ENCODE measurements at places on chromosomes 5 and 9.

DNA sequence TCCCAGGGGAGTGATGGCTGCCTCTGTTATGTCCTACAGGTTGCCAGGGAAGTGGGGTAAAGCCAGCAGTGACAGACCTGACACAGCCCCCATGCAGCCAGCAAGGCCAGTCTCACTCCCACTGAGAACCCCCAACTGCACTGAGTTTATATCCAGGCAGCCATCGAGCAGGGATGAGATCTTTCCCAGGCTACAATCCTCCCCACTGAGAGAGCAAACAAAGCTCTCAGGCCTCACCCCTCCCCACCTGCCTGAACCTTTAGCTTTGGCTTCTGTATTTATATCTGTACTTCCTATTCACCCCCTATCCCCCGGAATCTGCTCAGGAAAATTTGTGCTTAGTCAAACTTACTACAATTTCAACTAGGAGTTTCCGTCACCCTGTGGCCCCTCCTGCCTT, 284.1 kb downstream of the FAM170A start:
- no peak for DNase-seq

GRCh38 chr9:128146591-128147120, 2.6 kb upstream of the LCN2 start:
- no peak for DNase-seq

DNA sequence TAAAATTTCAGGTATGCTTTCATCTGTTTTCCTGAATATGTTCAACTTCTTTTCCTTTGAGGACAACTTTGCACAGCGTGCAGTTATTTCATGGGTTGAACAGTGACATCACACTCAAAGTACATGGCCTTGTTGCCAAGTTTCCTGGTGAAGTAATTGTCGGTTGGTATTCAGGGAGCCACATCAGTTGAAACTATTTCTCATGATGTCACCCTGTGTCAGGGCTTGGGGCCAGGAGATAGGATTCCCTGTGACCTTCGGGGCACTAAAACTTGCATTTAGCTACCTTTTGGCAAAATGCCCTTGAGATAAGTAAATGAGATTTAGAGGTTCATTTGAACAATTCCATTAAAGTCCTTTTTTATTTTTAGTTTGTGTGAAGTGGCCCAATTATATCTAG, 383.9 kb downstream of the SH3GL2 start:
- peak; percentile 2 for DNase-seq

DNA sequence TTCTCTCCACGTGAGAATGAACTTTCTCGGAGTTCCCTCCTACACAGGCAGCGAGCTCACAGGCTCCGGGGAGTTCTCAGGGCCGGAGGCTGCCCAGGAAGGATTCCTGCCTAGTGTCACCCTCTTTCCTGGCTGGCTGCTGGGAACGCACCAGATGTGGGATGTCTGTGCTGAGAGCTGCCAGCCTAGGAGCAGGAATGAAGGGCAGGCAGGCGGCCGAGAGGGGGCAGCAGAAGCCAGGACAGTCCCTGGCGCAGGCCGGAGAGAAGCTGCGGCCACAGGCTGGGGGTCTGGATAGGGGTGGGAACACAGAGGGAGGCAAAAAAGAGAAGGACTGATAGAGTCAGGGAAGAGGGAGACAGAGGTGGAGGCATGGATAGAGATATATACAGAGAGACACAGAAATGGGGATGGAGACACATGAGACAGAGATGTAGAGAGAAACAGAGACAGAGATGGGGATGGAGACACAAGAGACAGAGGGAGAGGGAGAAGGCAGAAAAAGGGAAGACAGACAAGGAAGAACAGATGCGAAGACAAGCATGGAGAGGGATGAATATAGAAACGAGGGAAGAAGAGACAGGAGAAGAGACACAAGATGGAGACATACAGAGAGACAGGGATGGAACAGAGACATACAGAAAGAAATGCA, 25.3 kb upstream of the ENHO start:
- peak; percentile 84 for DNase-seq

GRCh38 chr9:33619666-33620404, 95.8 kb downstream of the ANKRD18B start:
- DNase-seq, result peak; percentile 95

GRCh38 chr5:107294211-107294550, 376.6 kb downstream of the EFNA5 start:
- no peak for DNase-seq

- no peak for DNase-seq
Observed at GRCh38 chr9:87695523-87695922, 30.4 kb upstream of the CTSL start.

GRCh38 chr5:33501260-33501659, 60.5 kb downstream of the TARS1 start:
- DNase-seq, result no peak

- DNase-seq, result no peak
Observed at GRCh38 chr9:16356196-16356765, 514.2 kb downstream of the BNC2 start.

DNA sequence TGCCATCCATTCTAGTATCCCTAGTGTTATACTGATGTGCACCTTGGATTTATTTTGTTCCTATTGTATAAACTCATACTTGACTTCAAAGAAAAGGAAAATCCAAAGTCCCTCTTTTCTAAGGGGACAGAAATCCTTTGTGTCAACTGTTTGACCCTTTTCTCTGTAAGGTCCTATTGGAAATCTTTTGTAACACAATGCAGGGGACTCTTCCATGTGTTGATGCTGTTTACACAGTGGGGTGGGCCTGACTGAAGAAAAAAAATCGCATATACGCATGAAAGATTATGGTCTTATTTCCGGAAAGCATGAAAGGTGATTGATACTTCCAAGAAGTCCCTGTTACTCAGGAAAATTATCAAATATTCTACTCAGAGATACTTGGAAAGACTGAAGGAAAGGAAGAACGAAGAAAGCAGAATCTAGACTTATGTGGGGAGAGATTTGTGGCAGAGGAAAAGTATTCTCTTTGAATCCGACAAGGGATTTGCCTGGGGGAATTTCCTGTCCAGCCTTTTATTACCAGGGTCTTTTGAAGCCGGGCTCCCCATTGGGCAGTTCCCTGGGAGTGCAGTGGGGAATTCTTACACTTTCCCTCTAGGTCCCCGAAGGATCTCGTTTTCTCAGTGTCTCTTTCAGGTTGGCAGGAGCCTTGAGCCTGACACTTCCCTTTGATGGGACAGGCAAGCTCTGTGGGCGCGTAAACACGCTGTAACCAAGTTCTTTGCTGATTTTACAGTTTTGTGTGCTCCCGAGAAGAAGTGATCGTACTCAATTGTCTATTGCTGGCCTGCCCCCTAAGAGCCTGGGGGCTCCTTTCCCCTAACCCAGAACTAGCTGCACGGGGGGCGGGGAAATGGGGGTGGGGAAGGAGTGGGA, 779 bp upstream of the VCAN start:
- peak; percentile 35 for DNase-seq

- no peak for DNase-seq
Observed at GRCh38 chr5:146797658-146798057, 80.9 kb downstream of the PPP2R2B start.

DNA sequence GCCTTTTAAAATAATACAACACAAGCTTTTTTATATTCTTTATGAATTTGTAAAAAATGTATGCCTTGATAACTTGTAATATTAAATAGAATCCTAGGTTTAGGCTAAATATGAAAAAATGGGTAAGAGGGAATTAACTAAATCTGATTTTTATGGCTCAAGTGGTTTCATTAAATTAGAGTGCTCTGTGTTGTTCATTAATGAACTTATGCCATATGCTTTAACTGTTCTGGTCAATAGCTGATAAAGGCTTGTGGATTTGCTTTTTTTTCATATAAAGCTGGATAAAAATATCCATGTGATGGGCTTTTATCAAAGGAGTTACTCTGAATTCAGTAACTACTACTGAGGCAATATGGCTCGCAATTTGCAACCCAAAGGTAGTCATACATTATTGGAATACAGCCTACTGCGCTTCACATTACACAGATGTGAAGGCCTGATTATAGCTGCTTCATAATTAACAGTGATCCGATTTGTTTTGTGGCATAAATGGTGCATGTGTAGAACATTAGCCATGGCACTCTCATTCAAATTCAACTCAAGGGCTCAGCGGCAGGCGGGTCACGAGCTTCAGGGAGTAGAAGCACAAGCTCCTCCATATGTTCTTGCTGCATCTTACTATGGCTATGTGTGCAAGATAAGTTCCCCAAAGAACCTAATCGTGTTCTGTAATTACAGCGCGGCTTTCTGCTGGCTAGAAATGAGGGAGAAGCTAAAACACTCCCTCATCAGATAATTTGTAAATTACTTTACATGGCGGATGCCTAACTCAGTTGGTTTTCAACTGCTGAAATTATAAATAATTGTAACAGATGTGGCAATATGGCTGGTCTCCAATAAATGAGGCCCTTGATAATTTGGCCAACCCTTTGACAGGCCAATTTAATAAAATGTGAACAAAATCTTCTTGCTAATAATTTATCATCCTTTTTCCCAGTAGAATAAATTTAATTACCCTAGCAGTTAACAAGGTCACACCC, 188.3 kb downstream of the CNTLN start:
- DNase-seq, result no peak

- no peak for DNase-seq
Observed at GRCh38 chr9:104604801-104605200, 626 bp downstream of the OR13C2 start.

GRCh38 chr9:136700959-136701667, 11.3 kb upstream of the DIPK1B start:
- DNase-seq, result no peak

GRCh38 chr5:26610577-26610976, 427.8 kb downstream of the CDH9 start:
- DNase-seq, result no peak

DNA sequence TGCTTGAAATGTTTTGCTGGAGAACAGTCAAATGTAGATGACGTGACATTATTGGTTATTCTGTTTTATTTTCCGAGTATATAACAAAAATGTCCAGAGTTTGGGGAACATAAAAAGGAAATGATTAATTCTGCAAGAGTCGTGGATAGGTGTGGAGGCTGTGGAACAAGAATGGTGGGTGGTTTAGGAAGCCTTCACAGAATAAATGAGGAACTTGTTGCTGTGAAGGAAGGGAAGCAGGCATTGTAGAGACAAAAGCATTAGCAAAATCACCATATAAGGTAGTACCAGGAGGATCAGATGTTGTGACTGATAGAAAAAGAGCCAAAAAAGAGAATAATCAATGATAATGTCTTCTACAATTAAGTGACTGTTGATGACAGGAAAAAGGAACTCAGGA, 66.2 kb upstream of the CNTLN start:
- no peak for DNase-seq

DNA sequence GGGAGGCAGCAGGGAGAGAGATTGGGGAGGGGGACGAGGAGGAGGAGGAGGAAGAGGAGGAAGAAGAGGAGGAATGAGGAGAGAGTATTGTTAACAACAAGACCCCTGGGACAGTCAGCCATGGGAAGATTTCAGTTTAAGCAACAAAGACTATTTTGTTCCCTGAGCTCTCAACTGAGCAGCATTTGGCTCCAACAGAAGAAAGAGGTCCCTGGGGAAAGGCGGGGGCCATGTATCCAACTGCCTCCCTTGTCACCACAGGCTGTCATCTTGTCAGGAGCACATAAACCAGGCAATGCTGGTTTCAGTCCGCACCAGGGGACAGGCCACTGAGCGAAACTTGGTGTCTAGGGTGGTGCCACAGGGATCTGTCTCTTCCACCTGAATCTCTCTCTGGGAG, 316.1 kb downstream of the TLE1 start:
- DNase-seq, result no peak

- no peak for DNase-seq
Observed at GRCh38 chr5:169157064-169157463, 143.9 kb downstream of the SLIT3 start.

- DNase-seq, result no peak
Observed at GRCh38 chr9:38063363-38063707, 5.7 kb downstream of the SHB start.

GRCh38 chr5:73183481-73183891, 10.5 kb downstream of the TMEM174 start:
- DNase-seq, result no peak

- peak; percentile 34 for DNase-seq
Observed at GRCh38 chr9:101736717-101737116, 1.7 kb downstream of the GRIN3A start.

DNA sequence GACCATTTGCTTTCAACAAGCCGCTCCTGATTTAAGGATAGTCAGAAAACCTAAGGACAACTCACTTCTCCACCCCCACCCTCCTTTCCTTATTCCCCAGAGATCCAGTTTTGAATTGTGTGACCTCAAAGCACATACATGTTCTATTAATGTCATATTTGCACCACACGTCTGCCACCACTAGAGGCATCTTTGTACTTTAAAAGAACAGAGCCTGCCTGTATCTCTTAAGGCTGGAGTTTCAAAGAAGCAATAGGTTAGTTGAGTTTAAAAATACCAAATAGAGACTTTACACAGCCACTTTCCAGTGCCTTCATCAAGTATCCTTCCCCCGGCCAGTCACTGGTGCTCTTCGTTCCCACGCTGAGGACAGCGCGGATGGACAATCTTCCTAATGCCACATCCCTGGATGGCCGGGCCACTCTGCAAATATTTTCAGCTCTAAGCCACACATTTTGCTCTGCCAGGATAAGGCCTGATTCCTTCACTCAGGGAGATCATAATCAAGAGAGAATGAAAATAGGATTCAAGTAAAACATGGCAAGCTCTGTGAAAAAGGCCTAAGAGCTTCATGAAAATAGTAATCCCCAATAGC, 146.3 kb downstream of the SNCAIP start:
- peak; percentile 49 for DNase-seq

GRCh38 chr9:126708178-126708577, 94.5 kb downstream of the LMX1B start:
- DNase-seq, result no peak

DNA sequence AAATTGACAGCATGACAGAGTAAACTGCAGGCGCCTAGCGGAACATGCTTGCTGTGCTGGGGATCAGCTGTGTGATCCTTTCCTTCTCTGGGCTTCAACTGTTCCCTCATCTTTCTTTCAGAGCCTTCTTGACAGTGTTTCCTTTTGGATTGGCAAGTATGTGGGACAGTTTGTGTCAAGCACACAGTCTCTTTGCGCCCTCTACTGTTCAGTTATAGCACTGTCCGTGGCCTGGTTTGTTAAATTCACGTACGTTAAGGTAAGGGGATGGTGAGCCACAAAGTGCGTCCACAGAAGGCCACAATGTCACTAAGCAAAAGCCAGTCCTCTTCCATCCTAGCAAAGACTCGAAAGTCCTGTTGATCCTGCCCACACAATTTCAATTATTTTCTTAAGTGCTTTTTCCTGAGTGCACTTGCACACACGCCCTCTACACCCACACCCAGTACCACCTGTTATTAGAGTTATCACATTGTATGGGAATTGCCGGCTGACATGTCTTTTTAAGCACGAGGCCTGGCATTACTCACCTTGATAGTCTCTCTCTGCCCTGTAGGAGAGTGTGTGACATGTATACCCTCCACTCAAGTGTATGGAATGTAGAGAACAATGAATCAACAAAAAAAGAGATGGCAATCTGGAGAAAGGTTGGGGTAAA, 22.5 kb upstream of the PTPN3 start:
- peak; percentile 77 for DNase-seq

DNA sequence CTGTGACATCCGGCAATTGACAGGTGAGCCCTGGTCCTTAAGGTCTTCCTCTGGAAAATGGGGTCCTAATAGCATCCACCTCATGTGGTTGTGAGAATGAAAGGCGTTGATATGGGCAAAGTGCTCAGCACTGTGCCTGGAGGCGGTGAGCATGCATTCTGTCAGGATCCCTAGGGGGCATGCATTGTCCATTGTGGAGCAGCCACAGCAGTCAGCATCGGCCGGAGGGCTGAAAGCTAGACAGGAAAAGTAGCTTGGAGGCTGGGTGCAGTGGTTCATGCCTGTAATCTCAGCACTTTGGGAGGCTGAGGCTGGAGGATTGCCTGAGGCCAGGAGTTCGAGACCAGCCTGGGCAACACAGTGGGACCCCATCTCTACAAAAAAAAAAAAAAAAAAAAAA, 122.2 kb downstream of the LHX2 start:
- peak; percentile 59 for DNase-seq

Measured in GM23248 (cell line).